Effector CD4-positive, alpha-beta T cell (primary cell): ENCODE measurements at places on chromosomes 13 and 19.

DNA sequence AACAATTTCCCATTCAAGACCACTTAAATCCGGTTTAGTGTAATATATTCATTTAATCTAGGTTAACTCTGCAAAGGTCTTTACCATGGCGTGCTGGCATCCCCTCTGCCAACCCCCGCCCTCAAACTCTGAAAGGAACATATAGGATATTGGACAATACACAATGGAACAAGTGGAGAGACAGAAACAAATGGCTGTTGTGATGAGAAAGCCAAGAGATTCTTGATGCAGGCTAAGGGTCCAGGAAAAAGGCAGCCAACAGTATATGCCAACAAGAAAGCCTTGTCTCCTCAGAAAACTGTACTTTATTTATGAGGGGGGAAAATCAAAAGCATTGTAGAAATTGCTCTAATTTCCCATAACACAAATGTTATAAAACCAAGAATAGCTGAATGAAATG lies 407.3 kb upstream of the SGCG start:
- DNase-seq = no peak

- DNase-seq = no peak
Observed at GRCh38 chr13:114200399-114200911, 21.4 kb downstream of the CFAP97D2 start.

GRCh38 chr13:109817591-109818535 lies 31.5 kb upstream of the IRS2 start:
- no peak for DNase-seq

- no peak for DNase-seq
Observed at GRCh38 chr19:1312767-1313694, 27.4 kb downstream of the EFNA2 start.

DNA sequence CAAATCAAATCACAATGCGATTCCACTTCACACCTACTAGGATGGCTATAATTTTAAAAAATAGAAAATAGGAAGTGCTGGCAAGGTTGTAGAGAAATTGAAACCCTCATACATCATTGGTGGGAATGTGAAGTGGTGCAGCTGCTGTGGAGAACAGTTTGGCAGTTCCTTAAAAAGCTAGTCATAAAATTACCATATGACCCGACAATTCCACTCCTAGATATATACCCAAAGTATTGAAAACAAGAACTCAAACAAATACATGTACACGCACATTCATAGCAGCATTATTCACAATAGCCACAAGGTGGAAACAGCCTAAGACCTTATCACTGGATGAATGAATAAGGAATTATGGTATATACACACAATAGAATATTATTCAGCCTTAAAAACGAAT lies 12.0 kb downstream of the HMGB1 start:
- no peak for DNase-seq

- DNase-seq = no peak
Observed at GRCh38 chr13:41962994-41963393, 2.1 kb upstream of the VWA8 start.

DNA sequence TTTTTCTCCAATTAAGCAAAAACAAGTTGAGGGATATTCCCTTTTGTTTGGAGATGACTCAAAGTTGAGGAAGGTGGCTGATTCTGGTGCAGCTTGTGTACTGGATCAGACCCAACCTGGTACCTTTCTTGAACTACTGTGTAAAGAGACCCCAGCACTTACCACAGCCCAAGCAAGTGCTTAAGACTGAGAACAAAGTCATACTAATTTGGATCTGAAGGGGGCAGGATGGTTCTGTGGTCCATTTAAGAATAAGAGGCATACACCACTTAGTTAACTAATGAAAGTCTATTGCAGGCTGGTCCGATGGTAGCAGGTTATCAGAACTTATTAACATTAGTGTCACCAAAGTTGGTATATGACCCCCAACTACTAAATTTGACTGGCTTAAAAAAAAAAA lies 6.3 kb downstream of the THSD1 start:
- no peak for DNase-seq

DNA sequence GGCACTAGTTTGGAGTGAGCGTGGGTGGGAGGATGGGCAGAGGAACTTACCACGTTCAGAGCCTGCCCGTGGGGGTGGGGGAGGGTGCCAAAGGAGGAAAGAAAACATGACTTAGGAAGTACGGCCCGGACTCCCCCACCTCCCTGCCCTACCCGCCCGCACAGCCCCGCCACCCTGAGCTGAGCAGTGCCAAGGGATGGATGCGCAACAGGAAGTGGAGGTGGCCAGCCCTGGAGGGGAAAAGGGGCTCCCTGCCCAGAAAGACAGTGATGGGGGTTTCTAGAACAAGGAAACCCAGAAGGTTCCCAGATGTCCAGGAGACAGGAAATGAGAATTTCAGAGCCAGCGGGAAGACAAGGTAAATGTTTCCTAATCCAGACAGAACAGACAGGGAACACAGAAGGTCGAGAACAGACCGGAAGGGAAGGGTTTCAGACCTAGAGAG lies 6.3 kb downstream of the TEAD2 start:
- no peak for DNase-seq

GRCh38 chr13:54599413-54599812 lies 1570.8 kb downstream of the OLFM4 start:
- DNase-seq = no peak

DNA sequence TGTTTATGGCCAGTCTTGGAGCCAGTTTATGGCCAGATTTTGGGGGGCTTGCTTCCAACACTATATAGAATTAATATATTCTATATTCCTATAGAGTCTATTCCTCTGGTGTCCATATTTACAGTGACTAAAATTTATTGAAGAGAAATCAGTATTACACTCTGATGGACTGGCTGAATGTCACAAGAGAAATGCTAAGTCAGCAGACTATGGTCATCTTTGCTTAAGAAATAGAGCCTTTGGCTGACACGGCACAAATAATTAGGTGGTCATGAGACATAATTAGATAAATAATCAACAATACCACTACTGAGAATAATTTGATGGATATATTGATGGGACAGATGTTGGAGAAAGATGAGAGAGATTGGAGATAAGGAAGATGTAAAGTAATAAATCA lies 272.9 kb downstream of the SLITRK5 start:
- DNase-seq = no peak

- DNase-seq = no peak
Observed at GRCh38 chr13:34696296-34696695, 245.8 kb upstream of the NBEA start.

- peak; percentile 89 for DNase-seq
Observed at GRCh38 chr19:41144403-41144802, 30.2 kb downstream of the CYP2F1 start.

DNA sequence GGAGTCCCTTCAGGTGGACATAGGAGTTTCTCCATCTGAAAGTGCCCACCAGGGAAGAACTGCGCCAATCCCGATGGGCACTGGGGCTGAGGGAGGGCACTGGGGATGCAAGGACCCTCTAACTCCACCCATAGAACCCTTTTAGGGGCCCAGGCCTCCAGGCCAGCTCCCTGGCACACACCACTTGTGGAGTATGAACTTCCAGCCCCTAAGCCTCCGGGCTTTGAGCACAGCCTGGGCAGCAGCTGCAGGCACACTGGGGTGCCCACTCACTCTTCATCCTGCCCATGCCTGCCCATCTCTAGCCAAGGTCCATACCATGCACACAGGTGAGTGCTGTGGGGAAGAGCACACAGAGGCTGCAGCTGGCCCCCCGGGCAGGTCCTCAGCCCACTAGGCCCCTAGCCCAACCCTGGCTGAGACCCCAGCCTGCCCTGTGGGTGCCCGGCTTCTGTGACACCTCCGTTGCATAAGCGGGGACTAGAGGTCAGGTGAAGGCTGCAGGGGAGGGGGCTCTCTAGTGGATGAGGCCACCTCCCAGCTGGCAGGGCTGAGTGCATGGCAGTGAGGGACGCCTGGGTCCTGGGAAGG lies 14.6 kb upstream of the SLC7A10 start:
- DNase-seq = no peak

- no peak for DNase-seq
Observed at GRCh38 chr19:2296141-2296540, 11.8 kb downstream of the LINGO3 start.

GRCh38 chr13:93789058-93789457 lies 562.5 kb downstream of the GPC6 start:
- DNase-seq = no peak

GRCh38 chr19:34662919-34663318 lies 14.0 kb downstream of the SCGB2B2 start:
- DNase-seq = no peak

DNA sequence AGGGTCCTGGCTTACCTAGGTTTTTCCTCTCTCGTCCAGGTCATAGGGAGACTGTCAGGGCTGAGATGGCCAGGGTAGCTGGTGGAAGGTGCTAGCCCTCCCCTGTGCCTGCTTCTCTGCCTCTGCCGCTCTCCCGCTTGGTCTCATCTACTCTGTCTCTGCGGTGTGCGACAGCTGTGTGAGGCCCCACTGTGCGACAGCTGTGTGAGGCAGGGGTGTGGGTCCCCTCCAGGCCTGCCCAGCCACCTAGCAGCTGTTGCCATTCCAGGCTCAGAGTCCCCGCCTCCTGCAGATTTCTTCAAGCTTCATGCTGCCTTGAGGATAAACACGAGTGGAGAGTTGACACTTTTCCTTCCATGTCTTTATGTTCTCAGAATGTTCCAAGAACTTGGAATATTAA lies 53.0 kb downstream of the ARHGEF7 start:
- no peak for DNase-seq

- no peak for DNase-seq
Observed at GRCh38 chr19:1466461-1467214, 12.4 kb downstream of the C19orf25 start.

DNA sequence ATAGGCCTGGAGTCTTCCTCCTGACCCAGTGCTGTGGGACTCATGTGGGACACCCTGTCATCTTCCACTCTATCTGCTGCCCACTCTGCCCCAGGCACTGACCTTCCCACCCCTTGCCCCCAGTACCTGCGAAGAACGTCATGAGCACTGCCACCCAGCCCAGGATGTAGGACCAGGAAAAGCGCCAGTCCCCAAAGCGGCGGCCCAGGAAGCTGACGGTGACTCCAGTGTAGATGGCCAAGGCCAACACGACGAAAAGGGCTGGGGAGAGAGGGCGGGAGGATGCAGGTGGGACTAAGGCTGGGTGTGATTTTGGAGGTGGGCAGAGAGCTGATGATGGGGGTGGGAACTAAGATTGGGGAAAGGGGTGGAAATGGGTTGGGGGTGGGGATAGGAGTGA lies 7.4 kb downstream of the LIM2 start:
- no peak for DNase-seq

DNA sequence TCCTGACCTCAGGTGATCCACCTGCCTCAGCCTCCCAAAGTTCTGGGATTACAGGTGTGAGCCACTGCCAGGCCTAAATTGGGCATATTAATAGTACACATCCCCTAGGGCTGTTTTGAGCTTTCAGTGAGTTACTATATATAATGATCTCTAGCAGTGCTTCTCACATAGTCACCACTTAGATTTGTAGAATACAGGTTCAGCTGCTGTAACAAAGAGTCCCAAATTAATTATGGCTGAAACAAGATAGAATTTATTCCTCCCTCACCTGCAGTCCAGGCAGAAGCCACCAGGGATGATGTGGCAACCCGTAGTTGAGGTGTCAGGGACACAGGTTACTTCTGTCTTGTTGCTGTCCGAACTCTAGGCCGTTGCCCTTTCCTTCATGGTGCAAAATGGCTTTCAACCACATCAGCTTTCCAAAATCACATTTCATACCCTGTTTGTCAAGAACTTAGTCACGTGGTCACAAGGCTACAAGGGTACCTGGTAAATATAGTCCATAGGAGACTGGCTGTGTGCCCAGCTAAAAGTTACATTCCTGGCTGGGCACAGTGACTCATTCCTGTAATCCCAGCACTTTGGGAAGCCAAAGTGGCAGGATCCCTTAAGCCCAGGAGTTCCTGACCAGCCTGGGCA lies 2.9 kb downstream of the PROSER3 start:
- DNase-seq = no peak

DNA sequence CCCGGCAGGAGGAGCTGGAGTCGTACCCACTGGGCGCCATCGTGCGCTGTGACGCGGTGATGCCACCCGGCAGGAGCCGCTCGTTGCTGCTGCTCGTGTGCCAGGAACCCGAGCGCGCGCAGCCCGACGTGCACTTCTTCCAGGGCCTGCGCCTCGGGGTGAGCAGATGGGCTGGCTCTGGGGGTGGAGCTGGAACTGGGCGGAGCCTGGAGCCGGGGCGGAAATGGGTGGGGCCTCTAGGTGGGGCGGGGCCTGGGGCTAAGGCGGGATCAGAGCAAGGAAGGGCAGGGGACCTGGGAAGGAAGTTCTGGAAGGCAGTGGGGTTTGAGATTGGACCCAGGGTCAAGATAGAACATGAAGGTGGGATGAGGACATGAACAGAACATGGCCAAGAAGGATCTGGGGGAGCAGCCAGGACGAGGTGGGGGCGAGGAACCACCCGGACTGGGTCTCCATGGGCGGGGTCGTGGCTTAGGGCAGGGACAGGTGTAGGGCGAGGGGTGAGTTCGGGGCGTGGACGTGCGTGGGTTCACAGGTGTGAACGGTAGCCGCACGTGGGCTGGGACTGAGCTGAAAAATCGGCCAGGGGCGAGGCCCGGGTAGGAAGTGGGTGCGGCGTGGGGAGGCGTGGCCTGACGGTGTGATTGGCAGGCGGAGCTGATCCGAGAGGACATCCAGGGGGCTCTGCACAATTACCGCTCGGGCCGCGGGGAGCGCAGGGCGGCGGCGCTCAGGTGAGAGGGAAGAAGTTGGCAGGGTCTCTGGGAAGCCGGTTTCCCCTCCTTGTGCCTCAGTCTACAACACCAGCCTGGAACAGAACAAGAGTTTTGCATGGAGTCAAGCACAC lies 4.7 kb downstream of the EPS8L1 start:
- peak; percentile 14 for DNase-seq

DNA sequence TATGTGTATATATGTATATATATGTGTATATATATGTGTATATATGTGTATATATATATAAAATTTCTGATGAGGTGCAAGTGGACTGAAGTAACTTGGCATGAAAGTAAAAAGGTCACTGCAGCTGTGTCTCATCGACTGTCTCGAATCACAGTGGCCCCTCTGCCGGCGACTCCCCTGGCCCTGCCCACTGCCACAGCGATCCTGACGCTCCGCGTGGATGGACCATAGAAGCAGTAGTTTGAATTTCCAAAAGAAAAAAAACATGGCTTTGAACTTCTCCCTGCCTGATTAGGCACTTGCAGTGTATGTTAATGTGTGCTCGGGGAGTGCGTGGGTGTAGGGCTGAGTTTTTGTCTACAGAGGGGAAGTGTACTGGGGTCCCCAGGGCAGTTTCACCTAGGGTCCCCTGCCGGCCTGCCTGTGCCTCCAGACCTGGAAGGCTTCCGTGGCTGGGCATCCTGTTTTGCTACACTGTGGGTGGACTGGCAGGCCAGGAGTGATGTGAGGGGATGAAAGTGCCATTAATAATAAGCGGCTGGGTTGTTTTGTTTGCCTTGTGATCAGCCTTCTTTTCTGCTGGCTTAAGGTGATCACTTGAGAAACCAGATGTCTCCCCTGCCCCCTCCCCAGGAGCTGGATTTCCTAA lies 10.8 kb downstream of the ZIC5 start:
- no peak for DNase-seq

DNA sequence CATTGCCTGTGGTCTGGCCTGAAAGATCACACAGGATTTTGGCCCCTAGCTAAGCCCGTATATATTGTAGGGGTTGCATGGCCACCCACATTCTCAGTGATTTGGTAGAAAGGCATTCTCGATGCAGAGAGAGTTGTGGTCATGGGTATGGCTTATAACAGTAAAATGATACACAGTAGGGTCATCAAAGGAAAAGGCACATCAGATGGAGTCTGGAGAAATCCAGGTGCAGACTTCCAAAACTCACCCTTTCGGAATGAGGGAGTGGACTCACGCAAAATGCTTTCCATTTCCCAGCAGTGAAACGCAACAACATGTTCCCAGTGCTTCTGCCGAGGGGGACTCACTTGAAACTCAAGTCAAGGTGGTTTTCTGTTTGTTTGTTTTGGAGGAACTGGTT lies 802.5 kb upstream of the SLITRK1 start:
- no peak for DNase-seq
